Activated CD8-positive, alpha-beta memory T cell treated with anti-CD3 and anti-CD28 coated beads for 24 hours (primary cell): ENCODE measurements at places on chromosomes 12 and 14.
A peak's percentile ranks its signal among the peaks of the same experiment; 100 is the strongest.

- peak; percentile 82 for DNase-seq
These were observed 69.7 kb downstream of the SVOP start for GRCh38 chr12:108950991-108951739.

GRCh38 chr12:8493084-8493483 is 20.2 kb upstream of the CLEC4D start:
- DNase-seq = no peak

DNA sequence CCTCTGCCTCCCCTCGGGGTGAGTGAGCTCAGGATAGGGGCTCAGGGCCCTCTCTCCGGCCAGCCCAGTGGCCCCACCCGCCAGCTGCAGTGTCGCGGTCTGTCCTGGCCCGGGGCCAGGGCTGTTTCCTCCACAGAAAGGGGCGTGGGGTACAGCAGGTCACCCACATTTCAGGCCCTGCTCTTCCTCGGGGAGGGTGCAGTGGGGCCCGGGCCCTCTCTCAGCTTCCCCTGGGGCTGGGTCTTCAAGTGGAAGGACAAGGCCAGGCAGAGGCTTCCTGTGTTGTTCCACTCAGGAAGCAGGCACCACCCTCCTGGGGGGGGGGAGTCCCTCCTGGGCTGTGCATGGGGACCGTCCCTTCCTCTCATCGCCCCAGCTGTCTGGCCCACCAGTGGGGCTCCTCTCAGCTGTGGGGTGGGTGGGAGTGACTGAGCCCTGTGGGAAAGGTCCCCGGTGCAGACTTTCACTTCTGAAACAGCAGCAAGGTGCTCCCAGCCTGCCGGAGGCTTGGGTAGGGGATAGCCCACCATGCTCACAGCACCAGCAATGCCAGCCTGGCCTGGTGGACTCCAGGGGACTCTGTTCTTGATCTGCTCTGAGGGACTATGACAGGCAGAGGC is 3.7 kb downstream of the GPR132 start:
- peak; percentile 87 for DNase-seq

DNA sequence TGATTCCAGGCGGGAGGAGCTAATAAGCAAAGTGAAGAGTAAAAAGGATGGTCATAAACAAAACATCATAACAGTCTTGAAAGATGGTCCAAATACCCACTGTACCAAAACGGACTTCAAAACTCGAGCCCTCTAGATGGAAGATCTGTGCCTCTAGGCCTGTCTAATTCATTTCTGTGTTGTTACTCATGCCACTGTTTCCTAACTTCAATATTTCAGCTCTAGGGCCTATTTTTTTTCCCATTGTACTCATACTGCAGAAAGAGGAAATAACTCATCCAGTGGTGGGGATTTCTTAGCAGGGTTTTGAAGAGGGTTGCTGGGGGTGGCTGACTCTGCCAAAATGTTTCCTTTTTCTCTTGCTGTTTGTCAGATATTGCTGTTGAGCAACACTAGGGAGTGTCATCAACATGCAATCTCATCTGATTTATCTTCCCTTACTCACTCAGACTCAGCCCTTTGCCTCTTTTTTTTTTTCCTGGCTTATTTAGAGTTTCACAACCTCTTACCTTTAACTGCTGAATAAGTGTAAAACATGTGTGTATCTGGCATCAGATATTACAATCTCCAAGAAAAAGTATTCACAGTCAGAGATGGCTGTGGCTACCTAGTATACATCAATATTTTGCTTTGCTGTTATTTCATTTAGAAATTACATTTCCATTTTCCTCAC is 189.6 kb downstream of the DUSP6 start:
- peak; percentile 64 for DNase-seq

DNA sequence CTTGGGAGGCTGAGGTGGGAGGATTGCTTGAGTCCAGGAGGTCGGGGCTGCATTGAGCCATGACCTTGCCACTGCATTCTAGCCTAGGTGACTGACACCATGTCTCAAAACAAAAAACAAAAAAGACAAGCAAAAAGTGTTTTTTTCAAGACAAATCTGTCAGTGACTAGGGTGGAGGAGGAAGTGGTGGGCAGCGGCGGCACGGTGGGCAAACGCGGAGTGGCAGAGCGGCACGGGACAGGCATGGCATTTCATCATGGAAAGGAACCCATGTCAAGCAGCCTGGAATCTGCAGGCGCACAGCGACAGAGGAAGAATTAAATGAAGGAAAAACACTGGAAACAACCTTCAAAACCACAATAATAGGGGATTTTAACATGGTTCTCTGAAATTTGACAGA is 4.0 kb upstream of the BTBD6 start:
- no peak for DNase-seq

GRCh38 chr12:68237078-68237477 is 11.5 kb upstream of the IL26 start:
- no peak for DNase-seq

DNA sequence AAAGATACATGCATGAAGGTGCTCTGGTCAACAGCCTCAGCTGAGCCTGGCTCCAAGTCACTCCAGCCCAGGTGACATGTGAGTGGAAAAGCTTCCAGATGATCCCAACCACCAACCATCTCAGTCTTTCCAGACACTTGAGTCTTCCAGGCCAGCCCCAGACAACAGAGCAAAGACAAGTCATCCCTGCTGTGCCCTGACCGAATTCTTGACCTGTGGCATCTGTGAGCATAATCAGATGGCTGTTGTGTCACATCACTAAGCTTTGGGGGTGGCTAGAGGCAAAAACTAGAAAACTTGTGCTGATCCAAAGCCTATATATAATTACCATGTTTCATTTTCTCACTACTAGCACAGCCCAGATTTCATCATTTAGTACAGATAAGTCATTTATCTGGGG is 50.8 kb upstream of the ISM2 start:
- no peak for DNase-seq

GRCh38 chr12:53983950-53984572 is 885 bp upstream of the HOXC10 start:
- no peak for DNase-seq

DNA sequence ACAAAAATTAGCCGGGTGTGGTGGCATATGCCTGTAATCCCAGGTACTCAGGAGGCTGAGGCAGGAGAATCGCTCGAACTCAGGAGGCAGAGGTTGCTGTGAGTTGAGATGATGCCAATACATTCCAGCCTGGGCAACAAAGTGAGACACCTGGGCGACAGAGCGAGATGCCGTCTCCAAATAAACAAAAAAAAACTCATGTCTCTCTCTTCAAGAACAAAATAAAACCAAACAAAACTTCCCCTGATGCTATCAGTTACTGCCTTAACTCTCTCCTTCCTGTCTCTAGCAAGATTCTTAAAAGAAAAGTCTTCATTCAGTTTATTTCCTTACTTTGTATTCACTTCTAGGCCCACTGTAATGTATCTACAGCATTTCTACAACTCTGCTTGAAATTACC is 20.8 kb downstream of the KLHL28 start:
- DNase-seq = no peak

GRCh38 chr12:57521525-57522010 is 1.1 kb upstream of the MBD6 start:
- peak; percentile 73 for DNase-seq

GRCh38 chr14:103288076-103288766 is 45.8 kb upstream of the EIF5 start:
- DNase-seq = no peak

GRCh38 chr14:99506276-99506675 is 25.1 kb downstream of the CCNK start:
- DNase-seq = no peak

GRCh38 chr12:91777268-91777992 is 368.2 kb downstream of the BTG1 start:
- DNase-seq = no peak

DNA sequence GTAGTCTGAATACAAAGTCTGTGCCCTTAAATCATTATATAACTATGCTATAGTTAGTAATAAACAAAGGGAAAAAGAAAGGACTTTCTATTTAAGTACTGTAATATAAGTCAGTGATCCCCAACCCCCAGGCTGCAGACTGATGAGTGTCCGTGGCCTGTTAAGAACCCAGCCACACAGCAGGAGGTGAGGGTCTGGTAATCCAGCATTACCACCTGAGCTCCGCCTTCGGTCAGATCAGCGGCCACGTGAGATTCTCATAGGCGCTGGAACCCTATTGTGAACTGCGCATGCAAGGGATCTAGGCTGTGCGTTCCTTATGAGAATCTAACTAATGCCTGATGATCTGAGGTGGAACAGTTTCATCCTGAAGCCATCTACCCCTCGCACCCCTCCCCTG is 15.7 kb downstream of the NFYB start:
- DNase-seq = no peak

DNA sequence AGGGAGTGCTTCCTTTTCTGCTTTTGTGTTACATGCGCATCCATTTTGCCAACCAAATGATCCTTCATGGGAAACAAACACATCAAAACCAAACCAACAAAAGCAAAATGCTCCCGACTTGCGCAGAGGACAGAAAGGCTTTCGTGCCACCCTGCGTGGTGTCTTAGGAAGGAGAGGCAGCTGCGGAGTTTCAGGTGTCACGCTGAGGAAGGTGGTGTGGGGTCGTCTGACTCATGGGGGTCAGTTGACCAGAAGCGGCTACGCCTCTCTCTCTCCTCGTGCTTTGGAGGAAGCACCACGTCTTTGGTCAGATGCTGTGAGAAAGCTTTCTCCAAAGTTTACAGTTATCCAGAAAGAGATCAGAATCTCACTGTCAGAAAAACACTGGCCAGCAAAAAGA is 7.9 kb downstream of the EMP1 start:
- no peak for DNase-seq

DNA sequence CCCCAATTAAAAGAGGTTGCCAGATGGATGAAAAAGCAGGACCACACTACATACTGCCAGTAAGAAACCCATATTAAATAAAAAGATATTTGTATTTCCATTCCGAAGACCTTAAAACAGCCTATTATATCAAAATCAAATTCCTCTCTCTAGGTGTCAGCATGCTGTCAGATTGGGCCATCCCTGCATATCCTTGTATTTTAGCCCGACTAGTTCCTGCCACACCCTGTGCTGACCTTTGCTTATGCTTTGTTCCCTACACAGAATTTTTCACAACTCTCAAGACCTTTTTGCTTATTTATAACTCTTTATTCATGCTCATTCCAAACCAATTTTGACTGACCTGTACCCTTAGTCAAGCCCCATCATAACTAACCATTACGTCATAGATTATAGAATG is 12.8 kb downstream of the GSKIP start:
- DNase-seq = no peak

- DNase-seq = no peak
These were observed 100.7 kb downstream of the SCARB1 start for GRCh38 chr12:124762791-124763593.

GRCh38 chr14:100606687-100607610 is 19.7 kb upstream of the BEGAIN start:
- DNase-seq = no peak

DNA sequence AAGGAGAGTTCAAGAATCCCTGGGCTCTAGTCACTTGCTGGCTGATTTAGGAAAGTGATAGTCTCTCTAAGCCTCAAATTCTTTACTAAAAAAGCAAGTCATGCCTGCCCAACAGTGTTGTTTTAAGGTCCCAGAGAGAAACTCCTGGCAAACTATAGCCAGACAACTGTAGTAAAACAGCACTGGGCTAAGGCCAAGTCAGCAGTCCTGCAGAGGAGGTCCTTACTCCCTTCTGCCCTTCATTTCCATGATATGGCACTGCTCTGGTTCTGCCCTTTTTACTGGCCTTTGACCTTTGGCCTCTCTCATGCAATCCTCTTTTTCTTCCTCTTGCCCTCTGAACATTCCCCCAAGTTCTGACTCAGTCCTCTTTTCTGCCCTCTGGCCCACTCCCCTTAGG is 74.9 kb downstream of the VWF start:
- no peak for DNase-seq

DNA sequence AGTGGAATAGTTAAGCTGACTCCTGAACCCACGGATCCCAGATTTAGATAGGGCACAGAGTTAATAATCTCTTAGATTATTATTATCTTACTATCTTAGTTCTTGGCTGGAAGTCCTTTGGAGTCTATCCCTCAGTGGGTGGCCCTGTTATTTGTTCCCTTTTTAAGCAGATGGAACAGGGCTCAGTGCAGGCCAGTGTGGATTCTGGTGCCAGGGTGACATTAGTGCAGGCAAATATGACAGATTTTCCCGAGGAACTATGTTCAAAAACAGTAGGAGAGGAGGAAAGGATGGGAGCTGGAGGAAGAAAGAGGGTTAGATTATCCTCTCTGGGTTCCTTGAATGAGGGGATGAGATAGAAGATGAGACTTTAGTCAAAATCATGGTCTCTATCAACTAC is 41.4 kb upstream of the CISTR start:
- no peak for DNase-seq

DNA sequence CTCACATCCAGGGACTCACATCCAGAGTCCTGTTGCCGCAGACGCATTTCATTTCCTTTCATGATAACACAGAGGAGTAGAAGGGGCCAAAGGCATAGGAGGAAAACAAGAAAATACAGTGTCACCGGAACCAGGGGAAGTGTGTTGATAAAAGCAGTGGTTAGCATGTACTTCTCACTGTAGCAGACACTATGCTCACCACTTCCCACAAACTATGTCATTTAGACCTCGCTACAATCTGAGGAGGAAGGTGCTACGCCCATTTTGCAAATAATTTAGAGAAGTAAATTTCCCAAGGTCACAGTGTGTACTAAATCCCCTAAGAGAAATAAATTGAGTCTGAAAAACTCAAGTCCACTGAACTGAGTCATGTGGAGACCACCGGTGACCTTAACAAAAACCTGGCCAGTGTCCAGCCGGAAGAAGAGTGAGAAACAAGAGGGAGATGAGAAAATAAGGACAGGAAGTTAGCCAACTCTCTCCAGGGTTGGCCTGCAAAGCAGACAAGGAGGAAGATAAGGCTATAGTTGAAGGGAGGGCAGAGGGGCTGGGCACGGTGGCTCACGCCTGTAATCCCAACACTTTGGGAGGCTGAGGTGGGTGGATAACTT is 25.8 kb upstream of the TMCC3 start:
- no peak for DNase-seq

DNA sequence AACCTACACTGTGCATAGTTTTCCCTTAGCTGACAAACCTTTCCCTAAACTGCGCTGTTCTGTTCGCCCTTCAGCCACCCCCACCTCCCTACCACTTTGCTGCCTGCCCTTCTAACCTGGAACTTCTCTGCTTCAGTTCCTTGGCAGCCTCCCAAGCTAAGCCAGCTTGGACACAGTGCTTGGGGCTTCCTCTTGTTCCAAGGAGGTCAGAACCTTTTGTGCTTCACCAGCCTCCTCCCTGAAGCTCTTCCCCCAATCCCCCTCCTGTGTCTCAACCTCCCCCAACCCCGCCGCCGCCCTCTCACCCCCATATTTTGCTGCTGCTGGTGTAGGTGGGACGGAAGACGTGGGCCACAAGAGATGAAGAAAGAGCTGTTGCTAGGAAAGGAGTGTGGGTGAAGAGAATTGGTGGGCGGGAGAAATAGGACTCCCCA is 8.1 kb upstream of the RIC8B start:
- no peak for DNase-seq

GRCh38 chr12:68440068-68440581 is 108.0 kb upstream of the MDM1 start:
- no peak for DNase-seq

DNA sequence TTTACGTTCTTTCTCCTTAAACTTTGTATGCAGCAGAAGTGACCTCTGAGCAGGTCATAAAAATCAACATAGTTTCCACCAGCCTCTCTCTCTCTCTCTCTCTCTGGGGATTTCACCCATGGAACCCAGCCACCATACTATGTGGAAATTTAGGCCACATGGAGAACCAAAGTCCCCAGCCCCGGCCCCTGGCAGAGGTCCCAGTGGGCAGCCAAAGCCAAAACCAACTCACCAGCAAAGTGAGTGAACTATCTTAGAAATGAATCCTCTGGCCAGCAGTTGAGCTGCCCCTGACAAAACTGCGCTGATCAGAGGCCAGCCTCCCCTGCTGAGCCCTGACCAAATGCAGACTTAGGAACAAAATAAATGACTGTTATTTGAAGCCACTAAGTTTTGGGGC is 9.2 kb downstream of the DUSP6 start:
- no peak for DNase-seq
